Inflammatory macrophage treated with lipopolysaccharide for 4 hours (primary cell): ENCODE measurements at places on chromosomes 1 and 21.

- DNase-seq: no peak
Measured at GRCh38 chr1:20578062-20578461, 10.8 kb upstream of the CDA start.

GRCh38 chr1:19346026-19346425 lies 33.9 kb downstream of the SLC66A1 start:
- peak; percentile 54 for DNase-seq

- DNase-seq: peak; percentile 93
Measured at GRCh38 chr1:201476670-201477344, 7.8 kb upstream of the PHLDA3 start.

DNA sequence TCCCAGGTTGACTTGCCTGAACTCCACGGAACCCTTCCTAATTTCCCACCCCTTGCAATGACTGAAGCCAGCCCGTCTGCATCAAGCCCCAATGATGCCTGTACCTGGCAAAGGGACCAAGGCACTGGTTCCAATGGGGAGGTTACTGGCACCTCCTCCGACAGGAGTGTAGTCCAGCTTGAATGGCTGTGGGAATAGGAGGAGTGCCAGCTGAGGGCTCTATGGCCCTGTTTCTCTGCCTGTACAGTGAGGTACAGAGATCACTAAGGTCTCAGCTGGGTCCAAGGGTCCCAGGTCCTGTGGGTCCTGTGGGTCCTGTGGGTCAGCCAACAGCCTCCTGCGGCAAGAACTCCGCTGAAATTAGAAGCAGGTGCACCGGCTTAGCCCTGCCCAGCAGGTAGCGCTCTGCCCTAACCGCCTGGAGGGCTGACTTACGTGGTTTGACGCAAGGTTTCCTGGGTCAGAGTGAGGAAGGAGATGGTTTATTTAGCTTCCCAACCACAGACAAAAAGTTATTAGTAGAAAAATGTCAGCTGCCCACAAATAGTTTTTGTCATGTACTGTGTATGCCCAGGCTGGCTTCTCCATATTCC lies 9.9 kb upstream of the SPRR4 start:
- no peak for DNase-seq

DNA sequence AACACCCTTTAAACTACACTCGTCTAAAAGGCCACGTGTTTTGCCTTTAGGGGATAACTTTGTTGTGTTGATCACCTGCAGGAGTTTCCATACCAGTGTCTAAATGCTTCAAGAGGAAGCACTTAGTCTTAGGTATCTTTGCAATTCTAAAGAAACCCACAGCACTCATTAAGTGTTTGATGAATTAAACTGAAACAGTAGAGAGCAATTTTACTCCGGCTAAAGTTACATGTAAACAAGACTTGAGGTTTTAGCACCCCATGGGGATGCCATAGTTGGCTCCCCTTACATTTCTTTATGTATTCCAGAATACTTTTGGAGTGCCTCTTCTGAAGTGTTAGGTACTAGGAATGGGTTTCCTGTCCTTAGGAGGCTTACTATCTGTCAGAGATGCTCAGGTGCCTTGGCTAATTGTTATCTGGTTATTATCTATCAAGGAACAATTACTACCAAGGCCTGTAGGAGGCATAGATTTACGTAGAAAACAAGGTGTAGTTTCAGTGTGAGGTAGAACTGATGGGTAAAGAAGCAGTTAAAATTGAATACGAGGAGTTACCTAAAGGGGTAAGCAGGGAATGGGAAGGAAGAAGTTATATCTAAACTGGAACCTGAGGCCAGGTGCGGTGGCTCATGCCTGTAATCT lies 176.8 kb upstream of the SAMSN1 start:
- no peak for DNase-seq

DNA sequence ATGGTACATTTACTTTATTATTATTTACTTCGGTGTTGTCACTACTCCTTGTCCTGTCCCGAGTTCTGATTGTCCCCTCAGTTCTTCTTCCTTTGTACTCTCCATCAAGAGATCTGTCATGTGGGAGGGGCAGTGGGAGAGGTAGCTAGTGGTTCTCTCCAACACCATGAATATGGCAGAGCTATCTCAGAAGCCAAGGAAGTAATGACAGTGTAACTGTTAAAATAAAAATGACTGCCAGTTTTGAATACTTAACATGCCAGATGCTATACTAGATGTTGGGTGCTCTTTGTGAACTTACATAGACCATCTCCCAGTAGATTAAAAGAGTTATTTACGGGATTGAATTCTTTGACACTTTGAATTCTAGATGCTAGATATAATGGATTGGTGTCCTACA lies 28.6 kb downstream of the IVNS1ABP start:
- no peak for DNase-seq

DNA sequence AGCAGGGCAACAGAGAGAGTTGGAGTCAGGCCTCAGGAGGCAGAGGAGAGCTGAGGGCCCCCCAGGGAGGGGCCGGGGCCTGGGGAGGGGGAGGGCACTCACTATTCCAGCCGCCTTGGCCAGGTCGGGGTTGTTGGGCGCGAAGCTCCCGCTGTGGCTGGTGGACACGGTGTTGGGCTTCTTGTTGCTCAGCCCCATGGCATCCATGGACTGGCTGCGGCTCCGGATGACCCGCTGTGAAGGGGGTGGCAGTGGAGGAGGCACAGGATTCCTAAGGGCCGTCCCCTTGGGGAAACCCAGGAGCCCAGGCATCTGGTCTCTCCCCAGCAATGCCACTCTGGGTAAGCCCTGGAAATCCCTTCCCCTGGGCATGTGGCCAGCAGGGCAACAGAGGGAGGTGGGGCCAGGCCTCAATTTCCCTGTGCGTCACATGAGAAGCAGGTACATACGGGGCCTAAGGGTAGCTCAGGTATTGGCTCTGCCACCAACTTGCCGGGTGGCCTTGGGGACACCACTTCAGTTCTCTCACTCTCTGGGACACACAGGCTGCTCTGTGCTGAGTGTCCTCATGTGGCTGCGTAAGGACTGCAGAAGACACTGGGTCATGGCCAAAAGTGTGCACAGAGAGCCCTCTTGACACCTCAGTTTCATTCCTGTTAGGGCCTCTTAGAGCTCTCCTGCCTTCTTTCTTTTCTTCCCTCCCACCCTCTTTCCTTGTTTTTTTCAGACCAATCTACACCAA lies 63.0 kb downstream of the RAP1GAP start:
- DNase-seq: no peak

DNA sequence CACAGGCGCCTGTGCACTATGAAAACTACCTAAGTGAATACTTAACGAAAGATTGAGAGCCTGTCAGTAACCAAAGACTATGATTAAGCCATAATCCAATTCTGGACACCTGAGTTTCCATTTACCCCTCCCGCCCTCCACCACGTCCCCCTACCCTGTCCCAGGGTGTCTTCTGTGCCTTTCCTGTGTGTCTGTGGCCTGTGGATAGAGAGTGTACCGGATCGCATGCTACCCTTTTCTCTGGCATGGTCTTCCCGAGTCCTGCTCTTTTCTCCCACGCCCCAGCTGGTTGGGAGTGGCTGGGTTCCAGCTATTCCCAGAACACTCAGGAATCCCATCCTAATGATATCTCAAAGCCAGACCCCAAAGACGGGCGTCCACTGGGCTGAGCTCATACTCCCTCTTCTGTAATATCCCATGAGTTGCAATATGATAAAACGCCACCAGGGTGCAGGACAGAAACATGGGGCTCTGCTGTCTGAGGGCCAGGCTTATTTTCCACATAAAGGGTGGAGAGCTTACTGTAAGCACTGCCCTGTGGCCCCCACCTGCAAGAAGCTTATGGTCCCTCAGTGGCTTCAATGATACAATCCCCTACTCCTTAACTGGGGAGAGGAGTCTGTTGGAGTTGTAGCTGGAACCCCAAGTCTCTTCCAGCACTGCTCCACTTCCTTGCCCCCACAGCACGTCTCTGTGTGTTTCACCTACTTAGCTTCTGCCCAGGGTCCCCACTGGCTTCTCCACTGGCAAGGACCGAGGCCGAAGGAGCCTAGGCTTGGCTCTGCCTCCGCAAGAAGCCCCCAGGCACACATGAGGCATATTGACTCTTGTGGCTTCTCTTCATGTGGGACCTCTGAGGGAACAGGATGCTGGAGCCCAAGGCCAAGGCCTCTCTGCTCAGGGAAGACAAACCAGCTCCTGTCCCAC lies 17.6 kb upstream of the ALX3 start:
- DNase-seq: peak; percentile 57

- DNase-seq: no peak
Measured at GRCh38 chr1:203343956-203344754, 6.8 kb downstream of the FMOD start.

DNA sequence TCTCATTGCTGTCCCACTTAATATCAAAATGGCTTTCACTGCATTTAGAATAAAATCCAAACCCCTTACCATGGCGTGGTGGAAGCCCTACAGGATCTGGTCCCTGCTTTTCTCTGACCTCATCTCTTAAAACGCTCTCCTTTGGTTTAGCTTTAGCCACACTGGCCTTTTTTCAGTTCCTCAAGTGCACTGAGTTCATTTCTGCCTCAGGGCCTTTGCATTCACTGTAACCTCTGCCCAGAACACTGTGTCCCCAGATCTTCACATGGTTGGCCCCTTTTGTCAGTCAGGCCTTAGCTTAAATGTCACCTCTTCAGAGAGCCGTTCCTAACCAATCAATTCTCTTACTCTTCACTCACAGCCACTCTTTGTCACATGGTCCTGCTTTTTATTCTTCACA lies 21.5 kb downstream of the BCL9 start:
- no peak for DNase-seq

DNA sequence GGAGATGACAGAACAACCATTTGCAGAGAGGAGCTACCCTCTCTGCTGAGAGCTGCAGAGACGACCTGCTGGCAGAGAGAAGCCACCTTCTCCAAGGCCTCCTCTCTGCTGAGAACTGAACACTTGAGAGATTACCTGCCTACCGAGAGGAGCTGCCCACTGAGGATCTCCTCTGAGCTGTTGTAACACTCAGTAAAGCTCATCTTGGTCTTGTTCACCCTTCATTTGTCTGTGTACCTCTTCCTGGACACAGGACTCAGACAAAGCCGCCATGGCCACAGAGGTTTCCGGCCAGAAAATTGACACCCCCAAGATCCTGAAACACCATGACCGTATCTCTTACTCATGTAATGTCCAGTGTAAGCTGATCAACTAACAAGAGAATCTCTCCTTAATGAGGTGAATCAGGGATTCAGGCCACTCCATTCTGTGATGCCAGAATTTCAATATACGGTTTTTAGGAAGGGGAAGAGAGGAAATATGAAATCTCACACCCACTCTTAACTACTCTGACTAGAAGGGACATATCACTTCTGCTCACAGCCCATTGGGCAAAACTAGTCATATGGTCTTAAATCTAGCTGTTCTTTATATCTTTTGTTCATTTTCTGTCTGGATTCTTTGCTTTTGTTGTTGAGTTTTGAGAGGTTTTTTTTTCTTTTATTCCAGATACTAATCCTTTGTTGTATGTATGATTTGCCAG lies 83.8 kb downstream of the RHOU start:
- peak; percentile 69 for DNase-seq

GRCh38 chr21:42731264-42732032 lies 78.0 kb downstream of the PDE9A start:
- no peak for DNase-seq

DNA sequence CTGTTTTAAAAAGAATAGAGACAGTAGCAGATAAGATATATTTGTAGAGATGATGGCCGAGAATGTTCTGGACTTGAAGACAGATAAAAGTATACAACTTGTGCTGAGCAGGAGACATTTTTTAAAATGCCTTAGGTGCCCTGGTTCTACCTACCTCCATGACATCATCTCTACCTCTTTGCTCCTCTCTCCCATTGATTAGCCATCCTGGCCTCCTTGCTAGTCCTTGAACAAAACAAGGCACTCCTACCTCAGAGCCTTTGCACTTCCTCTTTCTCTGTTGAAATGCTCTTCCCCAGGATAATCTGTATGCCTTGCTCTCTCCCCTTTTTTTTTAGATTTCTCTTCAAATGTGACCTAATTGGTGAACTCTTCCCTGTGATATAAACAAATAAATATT lies 92.6 kb upstream of the MAGI3 start:
- DNase-seq: no peak

- peak; percentile 84 for DNase-seq
Measured at GRCh38 chr21:17819877-17820229, 697 bp upstream of the C21orf91 start.

DNA sequence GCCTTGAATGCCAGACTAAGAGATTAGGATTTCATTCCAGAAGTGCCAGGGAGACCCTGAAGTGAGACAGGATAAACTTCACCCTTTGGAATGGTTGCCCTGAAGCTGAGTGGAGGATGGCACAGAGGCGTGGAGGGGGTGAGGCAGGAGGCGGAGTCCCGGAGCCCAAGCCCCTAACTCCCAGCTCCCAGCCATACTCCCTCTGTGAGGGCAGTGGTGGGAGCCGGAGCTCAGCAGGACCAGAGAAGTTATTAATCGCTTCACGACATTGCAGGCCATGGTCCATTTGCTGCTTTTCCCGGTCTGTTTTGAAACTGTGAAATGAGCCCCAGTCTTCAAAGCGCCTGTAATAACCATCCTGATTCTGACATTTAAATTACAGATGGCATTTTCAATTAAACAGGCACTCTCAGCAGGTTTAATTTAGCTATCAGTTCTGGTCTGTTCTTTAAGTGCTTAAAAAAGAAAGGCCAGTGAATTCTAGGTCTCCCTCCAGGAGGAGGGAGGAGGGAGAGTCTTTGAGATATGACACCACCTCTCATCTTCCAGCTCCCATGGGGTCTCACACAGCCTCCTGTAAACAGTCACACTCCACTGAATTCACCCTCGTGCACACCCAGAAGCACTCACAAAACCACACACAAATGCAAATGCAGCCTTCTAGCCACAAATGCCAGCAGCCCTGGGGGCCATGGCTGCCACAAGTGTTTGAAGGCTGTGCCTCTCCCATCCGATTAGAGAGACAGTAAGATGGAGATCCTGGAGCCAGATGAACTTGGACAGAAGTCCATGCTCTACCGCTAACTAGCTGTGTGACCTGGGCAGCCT lies 19.6 kb downstream of the FBXO2 start:
- DNase-seq: no peak

GRCh38 chr1:234614081-234614489 lies 4.1 kb upstream of the IRF2BP2 start:
- no peak for DNase-seq

- DNase-seq: no peak
Measured at GRCh38 chr1:38512789-38513188, 346.8 kb downstream of the RRAGC start.
